Stimulated activated CD4-positive, alpha-beta T cell treated with anti-CD3 and anti-CD28 coated beads, Interleukin-4, amount 100 ng/mL, for 24 hours (primary cell): ENCODE measurements at places on chromosomes 12 and 14.

GRCh38 chr12:62006076-62006732 is 254.0 kb upstream of the USP15 start:
- no peak for DNase-seq

DNA sequence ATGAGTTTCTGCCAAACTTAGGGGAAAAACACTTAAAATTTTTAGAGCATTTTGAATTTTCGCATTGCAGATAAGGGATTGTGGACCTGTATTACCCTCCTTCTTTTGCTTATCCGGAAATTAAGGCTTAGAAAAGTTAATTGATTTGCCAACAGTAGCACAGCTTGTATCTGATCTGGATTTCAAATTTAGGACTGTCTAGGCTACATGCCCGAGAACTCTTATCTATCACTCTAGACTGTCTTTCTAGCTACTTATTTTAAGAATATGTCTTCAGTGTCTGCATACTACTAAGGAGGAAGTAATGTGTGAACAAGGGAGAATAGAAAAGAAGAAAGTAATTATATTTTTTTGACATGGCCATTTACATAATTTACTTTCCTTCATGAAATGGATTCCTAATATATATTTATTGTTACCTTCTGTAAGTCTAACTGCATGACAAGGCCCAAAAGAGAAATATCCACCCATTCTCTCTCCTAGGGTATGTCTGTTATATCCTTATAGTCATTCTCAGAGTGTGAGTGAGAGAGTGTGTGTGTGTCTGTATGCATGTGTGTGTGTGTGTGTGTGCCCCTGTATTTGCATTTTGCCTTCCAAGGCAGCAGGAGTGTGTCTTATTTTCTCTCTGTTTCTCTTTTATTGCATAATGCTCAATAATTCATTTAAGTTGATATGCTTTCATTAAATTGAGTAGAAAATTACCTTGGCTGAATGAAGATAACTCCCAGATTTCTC is 132.1 kb downstream of the SLC5A8 start:
- no peak for DNase-seq

GRCh38 chr12:102526656-102527055 is 46.3 kb upstream of the IGF1 start:
- no peak for DNase-seq

- no peak for DNase-seq
Observed at GRCh38 chr12:90816353-90817089, 138.5 kb downstream of the CCER1 start.

DNA sequence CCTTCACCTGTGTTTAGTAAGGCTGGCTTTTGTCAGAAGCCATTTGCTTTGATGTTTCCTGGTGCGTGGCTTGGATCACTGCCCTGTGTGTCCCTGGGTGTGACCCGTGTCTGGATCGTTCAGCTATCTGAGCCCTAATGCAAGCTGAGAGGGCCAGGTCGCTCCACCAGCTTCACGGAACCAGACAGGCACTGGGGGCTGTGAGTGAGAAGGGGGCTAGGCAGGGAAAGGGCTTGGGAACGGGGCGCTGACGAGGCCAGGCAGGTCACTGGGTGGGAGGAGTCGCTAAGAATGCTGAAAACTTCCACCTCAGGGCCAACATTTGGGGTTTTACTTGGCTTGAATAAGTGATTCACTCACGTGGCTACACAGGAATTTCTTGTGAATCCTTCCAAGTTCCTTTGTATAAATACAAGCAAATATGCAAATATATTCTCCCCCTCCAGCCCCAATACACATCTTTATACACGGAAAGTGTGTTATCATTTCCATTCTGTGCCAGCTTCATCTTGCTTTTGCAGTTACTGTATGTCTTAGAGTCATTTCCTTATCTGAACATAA is 24.2 kb upstream of the MMP17 start:
- DNase-seq: no peak

DNA sequence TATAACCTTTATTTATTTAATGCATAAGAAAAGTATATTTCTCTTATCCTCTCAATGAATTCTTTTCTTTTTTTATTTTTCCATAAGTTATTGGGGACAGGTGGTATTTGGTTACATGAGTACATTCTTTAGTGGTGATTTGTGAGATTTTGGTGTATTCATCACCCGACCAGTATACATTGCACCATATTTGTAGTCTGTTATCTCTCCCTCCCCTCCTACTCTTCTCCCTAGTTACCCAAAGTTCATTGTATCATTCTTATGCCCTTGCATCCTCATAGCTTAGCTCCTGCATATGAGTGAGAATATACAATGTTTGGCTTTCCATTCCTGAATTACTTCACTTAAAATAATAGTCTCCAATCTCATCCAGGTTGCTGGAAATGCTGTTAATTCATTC is 1900.0 kb upstream of the SEL1L start:
- no peak for DNase-seq

- no peak for DNase-seq
Observed at GRCh38 chr14:40757376-40757950, 849.2 kb upstream of the LRFN5 start.

DNA sequence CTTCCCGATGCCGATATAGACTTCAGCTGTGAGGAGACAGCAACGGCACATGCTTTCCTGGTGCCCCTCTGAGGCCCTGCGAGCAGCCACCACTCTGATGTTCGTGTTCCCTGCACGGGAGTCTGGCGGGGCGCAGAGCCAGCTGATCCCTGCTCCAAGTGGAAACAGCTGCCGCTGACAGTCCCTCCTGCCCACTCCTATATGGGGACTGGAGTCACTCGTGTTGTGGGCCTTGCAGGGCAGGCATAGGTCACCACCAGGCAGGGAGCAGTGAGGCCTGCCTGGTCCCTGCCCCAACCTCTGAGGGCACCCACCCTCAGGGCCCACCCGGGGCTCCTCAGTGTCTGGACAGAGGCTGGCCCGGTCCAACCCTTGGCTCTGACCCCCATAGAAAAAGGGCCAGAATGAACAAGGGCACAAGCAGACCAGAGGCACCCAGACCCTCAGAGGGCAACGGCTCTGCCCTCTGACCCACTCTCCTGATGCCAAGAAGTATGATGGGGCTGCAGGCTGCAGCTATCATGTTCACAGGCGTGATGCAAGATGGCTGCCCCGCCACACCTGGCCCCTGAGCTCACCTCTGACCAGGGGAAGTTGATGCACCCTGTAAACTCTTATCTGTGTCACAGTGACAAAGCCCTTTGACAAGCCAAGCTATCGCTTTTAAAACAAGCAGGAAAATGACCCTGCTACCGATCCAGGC is 181.6 kb downstream of the CALM1 start:
- DNase-seq: no peak

DNA sequence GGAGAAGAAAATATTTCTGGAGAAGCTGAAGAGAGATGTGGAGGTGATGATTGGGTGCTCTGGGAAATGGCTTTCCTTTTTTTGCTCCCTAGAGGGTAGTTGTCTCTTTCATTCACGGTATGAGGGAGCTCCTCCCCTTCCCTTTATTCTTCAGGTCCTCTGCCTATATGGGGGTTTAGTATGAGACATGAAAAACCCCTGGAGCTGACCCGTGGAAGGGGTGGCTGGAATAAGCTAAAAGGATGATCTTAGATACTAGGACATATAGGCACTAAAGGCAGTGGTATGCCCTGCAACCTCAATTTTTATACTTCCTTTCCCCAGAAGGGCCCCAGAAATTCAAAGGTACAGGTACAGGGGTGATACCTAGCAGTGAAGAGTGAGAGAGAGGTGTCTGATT is 4.2 kb upstream of the DTX3 start:
- DNase-seq: no peak

DNA sequence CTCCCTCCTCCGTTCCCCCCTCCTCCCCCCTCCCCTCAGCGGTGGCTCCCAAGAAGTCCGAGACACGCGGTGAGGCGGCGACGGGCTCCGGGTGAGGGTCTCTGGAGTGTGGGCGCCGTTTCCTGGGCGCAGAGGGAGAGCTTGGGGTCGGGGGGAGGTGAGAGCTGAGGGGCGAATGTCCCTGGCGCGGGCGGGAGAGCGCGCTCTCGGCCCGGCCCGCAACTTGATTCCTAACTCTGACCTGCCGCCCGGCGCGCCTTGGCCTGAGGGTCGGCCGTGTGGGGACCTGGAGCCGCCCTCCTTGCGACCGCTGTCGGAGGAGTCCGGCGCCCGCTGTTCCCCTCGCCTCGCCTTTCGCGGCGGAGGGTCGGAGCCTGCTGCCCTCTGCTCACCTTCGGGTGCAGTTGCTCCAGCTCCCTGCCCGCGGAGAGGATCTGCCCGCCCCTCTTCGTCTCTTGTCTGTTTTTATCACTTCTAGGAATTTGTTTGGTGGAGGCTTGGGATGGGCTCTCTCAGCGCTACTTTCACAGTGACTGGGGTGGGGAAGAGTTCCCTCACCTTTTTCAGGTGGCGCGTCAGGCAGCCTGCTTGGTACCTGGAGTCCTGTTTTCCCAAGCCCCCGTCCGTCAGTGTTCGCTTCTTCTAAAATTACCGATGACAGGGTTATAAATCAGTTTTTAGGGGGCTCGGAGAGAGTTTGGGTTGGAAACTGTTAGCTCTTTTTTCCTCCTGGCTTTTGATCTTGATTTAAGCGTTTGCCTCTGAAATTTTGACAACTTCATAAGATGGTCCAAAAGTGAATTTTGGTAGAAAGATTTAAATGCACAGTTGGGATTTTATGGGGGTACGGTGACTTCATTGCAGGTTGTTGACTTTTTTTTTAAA is 495 bp downstream of the ADIPOR2 start:
- DNase-seq: peak; percentile 27

GRCh38 chr12:8493084-8493483 is 20.2 kb upstream of the CLEC4D start:
- peak; percentile 56 for DNase-seq

GRCh38 chr14:50345846-50346422 is 33.8 kb downstream of the DMAC2L start:
- no peak for DNase-seq

GRCh38 chr14:76456200-76456599 is 80.3 kb downstream of the ESRRB start:
- DNase-seq: peak; percentile 30

DNA sequence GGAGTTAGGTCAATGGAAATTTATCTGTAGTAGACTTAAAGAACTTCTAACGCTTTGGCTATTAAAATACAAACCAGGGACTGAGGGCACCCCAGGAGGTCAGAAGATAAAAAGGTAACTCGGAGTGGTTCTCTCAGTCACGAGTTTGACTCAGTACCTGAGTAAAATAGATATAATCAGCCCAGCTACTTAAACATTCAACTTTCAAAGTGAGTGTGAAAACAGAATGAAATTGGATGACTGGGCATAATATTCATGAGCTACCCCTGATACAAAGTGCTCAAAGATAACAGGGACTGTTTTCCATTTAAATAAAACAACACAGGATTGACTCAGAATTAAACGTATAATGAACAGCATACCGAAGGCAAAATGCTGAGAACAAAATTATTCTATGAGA is 75.0 kb downstream of the FOXN3 start:
- DNase-seq: no peak

- no peak for DNase-seq
Observed at GRCh38 chr12:2539938-2540337, 254.8 kb upstream of the FKBP4 start.

DNA sequence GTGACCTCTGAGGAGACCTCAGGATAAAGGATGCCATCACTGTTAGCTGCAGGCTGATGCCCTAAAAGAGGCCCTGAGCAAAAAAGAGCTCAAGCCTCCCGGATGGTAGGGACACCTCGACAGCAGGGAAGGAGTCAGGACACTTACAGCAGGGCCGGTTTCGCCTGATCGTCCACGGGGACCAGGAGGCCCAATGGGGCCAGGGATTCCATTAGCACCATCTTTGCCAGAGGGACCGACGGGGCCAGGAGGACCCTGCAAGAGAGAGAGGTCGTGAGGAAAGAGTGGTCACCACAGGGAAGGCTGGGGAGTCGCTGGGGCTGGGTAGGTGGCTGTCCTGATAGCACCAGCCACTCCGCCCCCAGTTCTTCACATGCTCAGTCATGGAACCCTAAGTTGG is 12.4 kb downstream of the TMEM106C start:
- no peak for DNase-seq

GRCh38 chr14:92962831-92963095 is 39.8 kb downstream of the CHGA start:
- DNase-seq: no peak

- no peak for DNase-seq
Observed at GRCh38 chr12:80867941-80868340, 69.8 kb downstream of the LIN7A start.

DNA sequence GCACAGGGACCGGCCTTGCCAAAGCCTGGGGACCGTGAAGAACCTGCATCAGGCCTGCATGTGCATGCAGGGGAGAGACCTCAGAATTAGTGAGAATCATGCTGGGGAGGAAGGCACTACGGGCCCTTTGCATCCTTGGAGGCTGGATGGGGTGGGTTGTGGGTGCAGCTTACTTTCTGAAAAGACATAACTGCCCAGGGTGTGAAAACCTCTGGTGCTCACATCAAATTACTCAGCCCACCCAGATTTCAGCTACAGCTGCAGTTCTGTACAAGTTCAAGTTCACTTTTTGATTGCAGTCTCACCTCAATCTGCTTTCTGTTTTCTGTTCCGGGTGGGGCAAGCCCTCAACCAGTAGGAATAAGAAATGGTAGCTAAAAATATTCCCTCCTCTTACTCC is 130.6 kb downstream of the SLC15A4 start:
- no peak for DNase-seq

DNA sequence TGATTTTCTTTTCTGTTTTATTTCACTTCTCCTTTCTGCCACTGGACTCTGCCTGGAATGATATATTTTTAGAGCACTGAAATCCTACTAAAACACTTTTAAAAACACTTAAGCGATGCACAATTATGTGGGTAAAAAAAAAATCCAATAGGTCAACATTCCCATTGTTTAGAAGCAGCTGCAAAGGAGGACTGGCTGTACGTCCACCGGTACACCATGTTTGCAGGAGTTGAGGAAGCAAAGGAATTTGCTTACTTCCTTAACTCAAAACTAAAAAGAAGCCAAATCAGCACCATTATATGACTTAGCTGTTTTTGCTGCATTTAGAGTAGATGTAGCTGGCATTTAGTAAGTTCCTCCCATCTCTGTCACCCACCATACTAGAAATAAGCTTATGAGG is 186.8 kb upstream of the TMTC1 start:
- DNase-seq: no peak

GRCh38 chr12:126248871-126249403 is 1183.7 kb downstream of the AACS start:
- DNase-seq: no peak

DNA sequence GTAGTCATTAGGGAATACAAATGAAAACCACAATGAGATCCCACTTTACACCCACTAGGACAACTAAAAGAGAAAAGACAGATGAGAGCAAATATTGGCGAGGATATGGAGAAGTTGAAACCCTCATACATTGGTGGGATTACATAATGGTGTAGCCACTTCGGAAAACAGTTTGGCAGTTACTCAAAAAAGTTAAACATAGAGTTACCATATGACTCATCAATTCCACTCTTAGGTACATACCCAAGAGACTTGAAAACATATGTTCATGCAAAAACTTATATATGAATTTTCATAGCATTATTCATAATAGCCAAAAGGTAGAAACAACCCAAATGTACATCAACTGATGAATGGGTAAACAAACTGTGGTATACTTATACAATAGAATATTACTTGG is 27.1 kb downstream of the ALDH1L2 start:
- no peak for DNase-seq

GRCh38 chr12:48990552-48990951 is 8.6 kb downstream of the DDN start:
- DNase-seq: no peak
